ENCODE measurements at places on chromosomes 7 and 10. TPM values are rescaled to one million over a fixed set of nuclear protein-coding genes. Genes with fewer than 3 reads are reported as not detected.

Gene DOCK4
- total RNA-seq: 7.2 TPM

Gene CALML5
- total RNA-seq: not detected

Gene PALD1
- 4.0 TPM for total RNA-seq

Gene STEAP2
- total RNA-seq: 2.5 TPM
